ENCODE measurements at places on chromosomes 1 and 21. TPM values are rescaled to one million over a fixed set of nuclear protein-coding genes. Genes with fewer than 3 reads are reported as not detected.

The GIPC2 gene
- 2.5 TPM for total RNA-seq

The HHIPL2 gene
- not detected for total RNA-seq

The SAMSN1 gene
- 2.4 TPM for total RNA-seq

DNA sequence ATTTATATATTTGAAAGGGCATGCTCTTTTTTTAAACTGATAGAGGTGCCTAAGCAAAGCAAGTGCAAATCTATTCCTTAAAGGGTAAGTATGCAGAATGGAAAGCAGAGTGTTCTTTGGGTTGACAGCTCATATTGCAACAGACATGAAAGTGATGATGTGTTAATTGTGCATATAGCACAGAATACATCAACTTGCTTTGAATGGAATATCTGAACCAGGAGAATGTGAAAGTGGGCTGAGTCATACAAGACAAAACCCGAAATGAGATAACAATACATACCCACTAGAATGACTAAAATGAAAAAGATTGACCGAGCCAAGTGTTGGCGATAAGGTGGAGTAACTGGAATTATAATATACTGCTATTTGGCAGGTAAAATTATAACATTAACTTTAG is 4.3 kb downstream of the CR1 start:
- no peak for DNase-seq

DNA sequence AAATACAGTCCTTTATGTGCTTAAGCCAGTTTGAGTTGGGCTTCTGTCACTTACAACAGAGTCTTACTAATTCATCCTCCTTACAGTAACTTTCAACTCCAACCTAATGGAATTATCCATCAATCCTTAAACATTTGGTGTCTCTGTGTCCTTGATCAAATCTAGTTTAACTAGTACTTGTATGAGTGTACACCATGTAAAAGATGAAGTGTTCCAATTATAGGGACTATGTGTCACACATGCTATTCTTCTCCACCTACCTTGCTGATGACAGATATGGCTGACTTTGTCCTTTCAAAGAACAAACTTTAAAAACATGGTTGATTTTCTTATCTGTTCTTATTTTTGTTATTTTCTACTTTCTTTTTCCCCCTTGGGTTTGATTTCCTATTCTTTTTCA is 60.4 kb upstream of the NBPF3 start:
- DNase-seq, result no peak

- no peak for DNase-seq
Measured at GRCh38 chr1:41769068-41769467, 149.7 kb downstream of the HIVEP3 start.

DNA sequence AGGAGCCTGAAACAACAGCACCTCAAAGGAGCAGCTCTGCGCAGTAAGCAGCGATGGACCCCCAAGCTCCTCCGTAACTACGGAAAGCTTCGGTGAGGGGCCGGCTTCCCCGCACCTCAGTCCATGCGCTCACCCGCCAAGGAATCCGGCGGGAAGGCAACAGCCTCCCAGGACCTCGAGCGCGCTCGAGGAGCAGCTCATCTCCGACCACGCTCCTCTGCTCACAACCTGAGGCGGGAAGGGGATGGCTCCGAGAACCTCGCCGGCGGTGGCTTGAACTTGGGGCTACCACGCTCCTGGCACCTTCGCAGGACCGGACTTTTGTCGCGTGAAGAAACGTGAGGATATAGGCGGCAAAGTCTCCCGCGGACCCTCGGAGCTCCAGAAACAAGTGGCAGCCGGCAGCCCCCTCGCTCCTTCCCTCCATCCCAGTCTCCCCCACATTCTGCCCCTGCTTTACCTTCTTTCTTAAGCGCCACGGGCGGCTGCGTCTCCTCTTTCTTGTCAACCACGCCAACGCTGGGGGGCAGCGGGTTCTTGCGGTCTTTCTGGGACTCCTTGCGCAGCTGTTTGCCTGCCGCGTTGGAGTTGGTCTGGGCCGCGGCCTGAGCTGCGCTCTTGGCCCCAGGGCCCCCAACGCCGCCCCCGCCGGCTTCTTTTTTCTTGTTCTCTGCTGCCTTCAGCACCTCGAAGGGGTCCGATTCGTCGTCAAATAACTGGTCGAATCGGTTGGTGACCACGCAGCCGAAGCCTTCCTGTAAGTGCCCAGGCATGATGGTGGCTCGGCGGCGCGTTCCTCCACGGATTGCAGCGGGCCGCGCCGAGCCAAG is 459 bp downstream of the SERBP1 start:
- DNase-seq, result peak; percentile 72

DNA sequence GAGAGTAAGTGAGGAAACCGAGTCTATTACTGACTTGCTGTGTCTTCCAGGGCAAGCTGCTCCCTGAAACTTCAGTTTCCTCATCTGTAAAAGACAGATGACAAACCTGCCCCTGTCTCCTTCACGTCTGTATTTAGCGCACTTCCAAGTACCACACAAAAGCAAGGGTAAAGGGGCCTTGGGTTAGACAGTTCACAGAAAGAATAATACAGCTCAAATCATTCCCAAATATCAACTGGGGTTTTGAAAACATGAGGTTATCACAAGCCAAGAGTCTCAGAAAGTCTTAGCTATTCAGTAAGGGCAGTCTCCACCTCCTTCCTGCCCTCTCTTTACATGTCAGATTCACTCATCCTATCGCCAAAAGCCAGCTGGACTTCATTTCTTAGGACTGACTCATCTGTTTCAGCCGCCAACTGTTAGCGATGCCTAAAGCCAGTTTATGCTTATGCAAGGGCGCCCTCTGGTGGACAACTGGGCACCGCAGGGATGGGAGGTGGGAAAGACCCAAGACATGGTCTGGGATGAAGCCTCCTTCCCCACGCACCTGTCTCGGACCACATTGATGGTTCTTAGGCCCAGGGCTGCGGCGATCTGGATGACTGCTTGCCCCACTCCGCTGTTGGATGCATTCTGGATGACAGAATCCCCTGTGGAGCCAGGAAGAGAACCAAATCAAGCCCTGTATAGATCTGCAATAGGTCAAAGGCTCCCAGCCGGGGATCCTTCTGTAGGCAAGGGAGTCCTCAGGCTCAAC is 21.1 kb upstream of the SRSF4 start:
- DNase-seq, result peak; percentile 95

DNA sequence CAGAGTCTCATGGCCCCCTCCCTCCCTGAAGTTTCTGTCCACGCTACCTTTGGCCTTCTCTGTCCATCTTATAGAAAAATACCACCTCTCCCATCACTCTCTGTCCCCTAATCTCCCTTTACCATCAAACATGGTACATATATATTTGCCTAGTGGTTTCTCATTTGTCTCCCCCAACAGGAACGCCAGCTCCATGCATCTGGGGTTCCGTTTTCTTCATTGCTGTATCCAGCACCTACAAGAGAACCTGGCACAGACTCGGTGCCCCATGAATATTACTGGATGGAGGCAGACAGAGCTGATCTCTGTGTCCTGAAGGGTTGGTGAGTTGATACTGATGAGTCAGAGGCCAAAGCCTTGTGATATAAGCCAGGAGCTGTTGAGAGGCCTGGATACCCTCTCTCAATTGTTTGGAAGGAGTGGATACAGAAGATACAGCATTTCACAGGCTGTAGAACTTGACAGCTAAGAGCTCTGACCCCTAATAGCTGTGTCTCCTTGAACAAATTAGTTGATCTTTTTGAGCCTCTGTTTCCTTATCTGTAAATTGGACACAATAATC is 21.9 kb downstream of the HEYL start:
- no peak for DNase-seq
